ENCODE measurements at places on chromosomes 5 and 9.

GRCh38 chr5:166624573-166624972 lies 1666.9 kb upstream of the WWC1 start:
- DNase-seq, result no peak

DNA sequence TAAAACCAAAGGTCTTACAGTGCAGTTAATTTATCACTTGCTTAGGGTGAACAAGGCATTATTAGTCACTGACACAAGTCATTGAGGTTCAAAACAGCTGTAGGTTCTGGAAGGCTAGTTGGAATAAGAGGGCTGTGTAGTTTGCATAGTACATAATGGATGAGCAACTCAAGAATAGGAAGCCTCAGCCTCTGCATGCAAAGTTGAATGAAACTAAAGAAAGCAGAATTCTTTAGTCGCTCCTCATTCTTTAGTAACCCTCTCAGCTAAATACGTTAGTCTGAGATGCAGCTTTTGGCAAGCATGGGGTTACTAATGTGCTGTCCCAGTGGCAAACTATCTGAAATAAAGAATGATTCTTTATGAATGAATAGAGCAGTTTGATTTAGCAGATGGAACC lies 74.2 kb downstream of the ADGRV1 start:
- no peak for DNase-seq

DNA sequence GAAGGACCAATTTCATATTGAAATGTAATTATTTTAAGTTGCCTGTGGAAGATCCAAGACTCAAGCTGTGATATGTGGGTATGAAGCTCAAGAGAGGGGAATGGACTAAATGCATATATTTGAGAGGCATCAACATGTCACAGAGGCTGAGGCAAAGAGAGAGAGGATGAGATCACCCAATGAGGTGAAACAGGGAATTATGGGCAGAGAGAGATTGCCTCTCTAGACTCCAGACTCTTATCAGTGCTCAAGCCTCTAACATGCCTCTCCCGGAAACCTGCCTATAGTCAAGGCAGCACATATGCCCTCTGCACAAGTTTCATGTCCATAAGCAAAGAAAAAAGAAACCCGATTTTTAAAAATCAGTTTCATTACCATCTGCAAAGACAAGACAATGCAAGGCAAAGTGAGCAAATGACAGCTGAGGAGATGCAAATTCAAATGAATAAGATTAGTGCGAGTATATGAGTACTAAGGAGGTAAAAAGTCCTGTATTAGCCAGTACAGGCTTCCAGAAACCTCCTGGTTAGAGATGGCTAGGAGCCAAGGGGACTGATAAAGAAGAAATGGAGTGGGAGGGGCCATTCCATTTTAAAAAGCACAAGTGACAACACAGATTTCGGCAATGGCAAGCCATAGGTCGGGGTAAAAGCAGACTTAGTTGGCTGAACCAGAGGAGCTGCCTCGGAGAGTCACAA lies 9.4 kb downstream of the APTX start:
- no peak for DNase-seq

DNA sequence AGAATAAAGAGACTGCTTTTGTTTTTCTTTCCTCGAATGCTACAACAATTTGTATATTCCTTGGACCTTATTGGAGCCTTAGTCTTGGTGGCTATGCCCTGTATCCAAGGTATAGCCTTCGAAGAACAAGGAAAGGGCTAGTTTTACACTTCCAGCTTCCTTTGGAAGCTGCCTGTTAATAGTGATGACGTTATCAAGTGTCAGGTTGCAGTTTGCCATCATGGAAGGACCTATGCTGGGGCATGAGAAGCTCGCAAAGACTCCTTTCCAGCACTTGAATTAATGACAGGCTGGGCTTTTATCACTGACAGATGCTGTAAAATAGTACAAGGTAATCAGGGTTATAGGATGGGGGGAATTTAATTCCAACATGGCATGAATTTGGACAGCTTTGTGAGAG lies 157.9 kb downstream of the KDM4C start:
- no peak for DNase-seq

GRCh38 chr5:163496286-163496685 lies 9.1 kb upstream of the MAT2B start:
- no peak for DNase-seq
